Activated CD8-positive, alpha-beta T cell treated with anti-CD3 and anti-CD28 coated beads for 36 hours (primary cell): ENCODE measurements at places on chromosomes 16 and 17. TPM values are rescaled to one million over a fixed set of nuclear protein-coding genes. Genes with fewer than 3 reads are reported as not detected.

Gene CLDN9
- total RNA-seq: not detected

Gene AHSP
- total RNA-seq: not detected

Gene RPL19
- 3,175 TPM for total RNA-seq

Gene SLC22A31
- total RNA-seq: 0.16 TPM

Gene LRRC37A
- total RNA-seq: 1.7 TPM

Gene CACNG5
- total RNA-seq: not detected

DNA sequence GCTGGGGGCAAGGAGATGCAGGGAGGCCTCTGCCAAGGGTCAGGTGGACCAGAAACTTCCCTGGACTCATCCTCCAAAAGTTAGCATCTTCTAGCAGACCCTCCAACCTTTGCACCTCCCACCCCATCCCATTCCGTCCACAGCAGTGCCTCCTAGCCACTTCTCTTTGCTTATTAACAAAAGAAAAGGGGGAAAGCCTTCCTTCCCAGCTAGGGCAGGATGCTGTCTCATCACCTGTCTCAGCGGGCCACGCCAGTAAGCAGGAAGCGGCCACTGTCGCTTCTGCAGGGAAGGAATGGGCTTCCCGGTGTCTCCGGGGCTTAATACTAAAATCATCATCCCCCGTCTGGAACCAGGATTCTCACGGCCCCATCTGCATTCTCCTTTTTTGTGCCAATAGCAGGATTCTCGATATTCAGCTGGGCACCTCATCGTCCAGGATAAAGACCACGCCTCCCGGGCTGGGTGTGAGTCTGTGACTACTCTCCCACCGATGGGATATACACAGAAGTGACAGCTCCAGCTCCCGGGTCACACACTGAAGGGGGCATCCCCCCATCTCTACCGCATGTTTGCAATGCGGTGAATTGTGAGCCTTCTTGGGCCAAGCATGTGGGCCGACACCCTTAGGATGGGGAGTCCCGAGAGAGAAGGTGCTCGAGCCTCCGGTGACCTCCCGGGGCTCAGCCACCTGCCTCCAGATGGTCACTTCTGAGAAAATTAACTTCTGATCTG is 15.5 kb upstream of the RBFOX3 start:
- no peak for DNase-seq

DNA sequence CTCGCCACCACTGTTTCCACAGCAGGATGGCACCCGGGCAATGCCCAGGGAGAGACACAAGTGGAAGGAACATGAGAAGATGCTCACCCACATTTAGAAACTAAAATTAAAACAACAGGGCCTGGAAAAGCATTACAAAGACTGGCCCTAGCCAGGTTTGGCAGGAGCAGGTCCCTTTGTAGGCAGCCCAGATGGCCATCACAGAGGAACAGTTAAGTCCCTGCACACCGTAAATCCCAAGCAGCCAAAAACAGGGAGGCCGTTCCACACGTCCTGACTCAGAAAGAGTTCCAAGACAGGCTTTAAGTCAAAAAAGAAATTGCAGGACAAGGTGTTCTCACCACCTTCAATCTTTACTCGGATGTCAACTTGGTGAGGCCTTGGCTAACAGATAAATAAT is 127.1 kb downstream of the DYNLRB2 start:
- DNase-seq: no peak

- no peak for DNase-seq
These were observed 207.5 kb downstream of the PRKCA start for GRCh38 chr17:66509926-66510325.

DNA sequence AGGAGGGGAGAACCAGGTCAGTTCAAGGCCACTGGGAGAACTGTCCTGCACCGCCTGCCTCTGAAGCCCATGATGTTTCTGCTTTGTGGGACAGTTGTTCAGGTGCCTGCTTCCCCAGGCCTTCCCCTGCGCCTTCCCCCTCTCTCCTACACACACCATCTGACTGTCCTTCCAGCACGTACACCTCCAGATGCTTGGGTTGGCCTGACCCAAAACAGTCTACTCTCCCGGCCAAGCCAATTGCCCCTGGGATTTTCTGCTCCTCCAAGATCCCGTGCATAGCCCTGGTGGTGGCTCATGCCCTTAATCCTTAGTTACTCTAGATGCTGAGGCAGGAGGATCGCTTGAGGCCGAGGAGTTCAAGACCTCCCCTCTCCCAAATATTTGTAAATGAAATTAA is 684 bp upstream of the RSAD1 start:
- DNase-seq: no peak

DNA sequence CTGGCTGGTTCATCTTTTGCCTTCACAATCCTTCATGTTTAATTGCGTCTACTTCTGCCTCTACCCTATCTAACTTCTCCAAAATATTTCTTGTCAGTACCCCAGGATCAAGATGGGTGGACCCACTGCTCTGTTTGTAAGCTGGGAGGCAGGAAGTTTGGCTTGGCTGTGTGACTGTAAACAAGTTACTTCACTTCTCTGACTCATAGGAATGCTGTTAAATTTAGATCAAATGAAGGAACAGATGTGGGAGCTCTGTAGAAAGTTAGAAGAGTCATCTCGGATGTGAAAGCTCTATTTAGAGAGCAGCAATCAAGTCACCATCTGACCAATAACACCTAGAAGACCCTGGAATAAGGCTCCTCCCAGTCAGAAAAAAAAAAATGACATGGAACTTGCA is 55.2 kb upstream of the MRTFB start:
- no peak for DNase-seq

GRCh38 chr17:41547921-41548843 is 20.1 kb upstream of the KRT19 start:
- peak; percentile 90 for DNase-seq

DNA sequence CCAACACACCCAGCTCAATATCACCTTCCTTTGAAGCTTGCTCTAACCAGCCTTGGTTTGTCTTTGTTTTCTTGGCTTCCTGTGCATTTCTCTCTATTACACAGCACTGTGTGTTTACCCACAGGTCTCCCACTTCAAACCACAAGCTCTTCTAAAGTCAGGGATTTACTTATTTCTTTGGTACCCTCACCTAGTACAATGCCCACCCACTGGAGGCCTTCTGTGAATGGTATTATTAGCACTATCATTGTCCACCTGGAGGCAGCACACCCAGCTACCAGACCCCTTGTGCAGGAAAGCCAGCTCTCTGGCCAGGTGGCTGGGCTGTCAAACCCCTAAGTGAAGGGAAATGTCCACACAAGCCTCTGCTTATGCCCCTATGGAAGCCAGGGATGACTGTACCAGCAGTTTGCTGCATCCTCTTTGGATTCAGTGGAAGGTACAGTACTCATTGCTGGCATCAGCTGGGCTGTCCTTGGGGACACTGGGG is 9.4 kb upstream of the TOP2A start:
- peak; percentile 42 for DNase-seq

DNA sequence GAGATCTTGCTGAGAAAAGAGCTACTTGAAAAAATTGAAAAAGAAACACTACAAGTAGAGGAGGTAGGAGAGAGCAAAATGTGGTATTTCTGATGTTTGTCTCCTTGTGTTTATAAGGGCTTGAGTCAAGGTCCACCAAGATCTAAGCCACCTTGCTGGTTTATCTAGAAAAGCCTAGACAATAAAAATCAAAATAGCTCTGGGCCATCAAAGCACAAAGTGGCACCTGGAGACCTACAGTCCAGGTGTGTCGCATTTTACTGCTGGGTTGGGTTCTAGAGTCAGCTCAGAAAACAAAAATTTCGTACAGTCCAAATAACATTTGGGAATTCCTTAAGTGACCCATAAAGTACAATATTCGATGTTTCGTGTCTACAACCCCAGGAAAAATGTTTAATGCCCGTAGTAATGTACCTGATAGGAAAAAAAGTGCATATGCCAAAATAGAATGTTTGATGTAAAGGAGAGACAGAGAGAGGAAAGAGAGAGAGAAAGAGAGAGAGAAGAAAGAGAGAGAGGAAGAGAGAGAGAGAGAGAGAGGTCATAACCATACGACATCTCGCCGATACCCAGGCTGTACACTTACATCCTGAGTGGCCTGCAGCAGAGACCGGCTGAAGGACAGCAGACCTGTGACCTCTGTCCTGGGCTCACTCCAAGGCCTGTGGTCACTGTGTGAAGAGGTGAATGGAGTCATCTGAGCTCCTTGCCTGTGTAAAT is 27.1 kb downstream of the PRSS54 start:
- DNase-seq: no peak

DNA sequence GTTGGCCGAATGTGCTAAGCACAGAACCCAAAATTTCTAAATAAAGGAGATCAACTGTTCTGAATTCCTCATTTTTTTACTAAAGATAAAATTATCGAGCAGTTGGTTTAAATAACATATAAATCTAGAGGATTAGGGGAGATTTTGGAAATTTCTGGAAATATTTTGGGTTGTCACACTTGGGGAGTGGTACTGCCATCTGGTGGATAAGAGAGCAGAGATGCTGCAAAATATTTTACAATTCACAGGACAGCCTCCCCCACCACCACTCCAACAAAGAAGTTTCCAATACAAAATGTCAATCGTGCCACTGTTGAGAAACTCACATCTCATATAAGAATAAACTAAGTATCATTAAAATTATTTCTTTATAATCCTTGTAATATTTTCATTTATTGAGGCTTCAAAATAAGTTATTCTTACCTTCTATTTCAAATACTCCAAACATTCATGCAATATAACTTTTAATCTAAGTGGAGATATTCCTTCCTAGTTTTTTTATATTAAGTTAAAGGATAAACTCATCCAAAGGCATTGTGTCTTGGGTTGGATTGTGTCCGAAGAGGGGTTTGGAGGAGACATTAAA is 17.0 kb upstream of the ABCA8 start:
- no peak for DNase-seq

DNA sequence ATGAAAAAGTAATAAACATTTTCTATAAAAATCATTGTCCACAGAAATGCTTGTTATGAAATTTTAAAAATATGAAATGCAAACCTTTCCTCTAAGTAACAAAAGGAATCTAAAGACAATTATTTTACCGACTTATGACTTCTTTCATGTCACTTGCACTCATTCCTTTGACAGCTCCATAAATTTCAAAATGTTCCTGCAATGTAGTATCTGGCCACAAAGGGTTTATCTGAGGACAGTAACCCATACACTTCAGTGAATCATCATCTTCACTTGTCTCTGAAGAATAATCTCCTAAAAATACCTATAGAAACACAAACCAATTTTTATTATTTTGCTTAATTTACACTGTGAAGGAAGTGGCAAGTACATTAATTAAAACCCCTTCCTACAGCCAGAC is 25.6 kb upstream of the ABCA10 start:
- no peak for DNase-seq

DNA sequence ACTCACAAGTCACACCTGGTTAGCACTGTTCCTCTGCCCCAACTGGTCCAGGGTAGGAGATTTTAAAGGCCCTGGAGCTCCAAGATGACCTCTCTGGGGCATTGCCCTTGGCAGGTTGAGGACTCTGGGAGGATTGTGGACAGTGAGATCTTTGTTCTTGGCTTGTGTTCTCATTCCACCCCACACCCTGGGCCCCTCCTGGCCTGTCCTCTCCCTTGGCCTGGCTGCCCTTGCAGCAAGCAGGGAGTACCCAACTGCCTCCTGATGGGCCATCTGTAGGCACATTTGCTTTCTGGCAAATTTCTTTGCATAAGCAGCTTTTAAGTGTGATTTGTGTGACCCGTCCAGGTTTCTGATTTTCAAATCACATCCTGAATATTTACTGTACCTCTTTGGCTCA is 239.6 kb downstream of the UTP18 start:
- DNase-seq: no peak

- no peak for DNase-seq
These were observed 52.3 kb downstream of the AMFR start for GRCh38 chr16:56373003-56373402.

DNA sequence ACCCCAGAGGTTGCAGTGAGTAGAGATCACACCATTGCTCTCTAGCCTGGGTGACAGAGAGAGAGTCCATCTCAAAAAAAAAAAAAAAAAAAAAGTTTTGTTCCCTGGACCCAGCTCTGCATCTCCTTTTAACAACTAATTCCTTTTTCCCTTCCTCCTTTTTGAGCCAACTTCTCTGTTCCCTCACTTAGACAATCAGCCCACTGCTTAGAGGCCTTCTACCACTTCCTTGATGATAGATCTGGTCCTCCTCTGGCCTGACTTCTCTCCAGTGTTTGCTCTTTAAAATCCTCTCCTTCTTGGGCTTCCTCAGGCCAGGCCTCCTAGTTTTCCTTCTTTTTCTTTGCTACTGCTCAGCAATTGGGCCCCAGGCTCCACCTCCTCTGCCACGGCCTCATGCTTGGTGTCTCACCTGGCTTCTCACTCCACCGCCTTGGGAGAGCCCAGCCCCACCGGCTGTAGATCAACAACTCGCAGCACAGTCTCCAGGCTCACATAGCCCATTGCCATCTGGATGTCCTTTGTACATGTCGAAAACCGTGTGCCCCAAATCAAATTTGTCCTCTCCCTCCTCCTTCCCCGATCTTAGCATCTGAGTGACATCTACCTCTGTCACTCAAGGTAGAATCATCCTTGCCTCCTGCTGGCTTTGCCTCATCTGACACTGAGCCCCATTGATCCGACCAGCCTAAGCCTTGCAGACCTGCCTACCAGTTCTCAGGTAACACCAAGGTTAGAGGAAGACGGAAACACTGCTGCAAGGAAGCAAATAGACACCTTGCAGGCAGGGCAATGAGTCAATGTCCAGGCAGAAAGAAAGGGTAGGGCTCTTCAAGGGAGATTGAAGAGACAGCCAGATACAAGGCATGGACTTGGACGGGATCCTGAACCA is 17.4 kb downstream of the ARHGAP27 start:
- no peak for DNase-seq

- no peak for DNase-seq
These were observed 10.9 kb downstream of the CTRB2 start for GRCh38 chr16:75195811-75196790.

DNA sequence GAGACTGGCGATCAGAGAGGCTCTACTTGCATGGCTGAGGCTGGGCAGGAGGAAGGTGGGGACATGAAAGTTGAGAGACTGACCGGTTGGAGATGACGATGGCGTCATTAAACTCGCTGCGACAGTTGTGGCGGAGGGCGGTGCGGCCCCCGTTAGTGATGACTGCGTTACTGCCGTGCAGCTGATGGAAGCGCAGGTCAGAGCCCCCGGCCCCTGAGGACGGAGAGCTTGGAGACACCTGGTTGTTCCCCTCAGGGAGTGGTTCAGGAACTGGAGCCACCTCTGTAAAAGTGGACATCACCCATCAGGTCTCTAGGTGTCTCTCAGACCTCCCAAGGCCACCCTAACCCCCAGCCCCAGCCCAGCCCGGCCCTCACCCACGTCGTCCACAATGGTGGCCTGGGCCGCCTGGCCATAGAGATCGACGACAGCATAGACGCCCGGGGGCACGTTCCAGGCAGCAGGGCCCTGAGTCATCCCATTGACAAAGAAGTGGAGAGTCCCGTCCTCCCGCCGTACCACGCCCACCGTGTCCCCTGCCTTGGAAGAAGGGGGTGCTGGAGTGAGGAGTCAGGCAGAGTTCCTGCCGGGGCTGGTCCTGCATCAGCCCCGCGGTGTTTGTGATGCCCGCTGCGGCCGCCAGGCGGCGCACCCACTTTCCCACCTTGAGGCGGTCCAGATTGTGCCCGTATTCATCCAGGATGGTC is 5.3 kb downstream of the NEURL4 start:
- peak; percentile 78 for DNase-seq

DNA sequence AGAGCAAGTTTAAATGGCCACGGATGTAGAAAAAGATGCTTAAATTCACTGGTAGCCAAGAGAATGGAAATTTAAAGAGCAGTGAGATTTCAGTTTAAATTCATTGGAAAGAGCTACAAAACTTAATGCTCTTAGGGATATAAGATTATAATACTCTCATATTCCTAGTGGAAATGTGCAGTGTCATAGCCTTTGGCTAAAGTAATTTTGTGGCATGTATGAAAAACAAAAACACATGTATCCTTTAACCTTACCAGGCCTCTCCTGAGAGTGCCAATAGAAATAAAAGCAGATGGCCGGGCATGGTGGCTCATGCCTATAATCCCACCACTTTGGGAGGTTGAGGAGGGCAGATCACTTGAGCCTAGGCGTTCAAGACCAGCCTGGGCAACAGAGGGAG is 289.2 kb downstream of the PHKB start:
- DNase-seq: no peak
